ENCODE measurements at places on chromosomes 2 and 18.

DNA sequence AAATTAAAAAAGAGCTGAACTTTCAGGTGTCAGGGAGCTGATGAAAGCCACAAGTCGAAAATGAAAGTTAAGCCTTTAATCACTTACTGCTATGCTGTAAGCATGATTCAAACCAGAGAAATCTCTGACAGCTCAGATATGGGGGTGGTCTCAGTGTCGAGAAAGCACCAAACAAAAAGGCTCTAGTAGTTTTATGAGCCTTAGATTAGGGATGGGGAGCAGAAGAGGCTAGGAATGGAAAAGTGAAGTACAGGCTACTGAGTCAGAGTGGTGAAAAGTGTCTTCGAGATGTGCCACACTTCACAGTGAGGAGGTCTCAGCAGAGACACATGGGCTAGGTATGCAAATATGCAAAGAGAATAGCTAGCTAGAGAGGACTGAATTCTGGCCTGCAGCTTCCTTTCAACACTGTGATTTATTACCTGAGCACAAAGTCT is 482.2 kb downstream of the SPAG16 start:
- no peak for DNase-seq

- DNase-seq = peak; percentile 0
These were observed 585.0 kb upstream of the CHAC2 start for GRCh38 chr2:53182601-53183000.

GRCh38 chr2:8086357-8086756 is 595.5 kb upstream of the ID2 start:
- no peak for DNase-seq

DNA sequence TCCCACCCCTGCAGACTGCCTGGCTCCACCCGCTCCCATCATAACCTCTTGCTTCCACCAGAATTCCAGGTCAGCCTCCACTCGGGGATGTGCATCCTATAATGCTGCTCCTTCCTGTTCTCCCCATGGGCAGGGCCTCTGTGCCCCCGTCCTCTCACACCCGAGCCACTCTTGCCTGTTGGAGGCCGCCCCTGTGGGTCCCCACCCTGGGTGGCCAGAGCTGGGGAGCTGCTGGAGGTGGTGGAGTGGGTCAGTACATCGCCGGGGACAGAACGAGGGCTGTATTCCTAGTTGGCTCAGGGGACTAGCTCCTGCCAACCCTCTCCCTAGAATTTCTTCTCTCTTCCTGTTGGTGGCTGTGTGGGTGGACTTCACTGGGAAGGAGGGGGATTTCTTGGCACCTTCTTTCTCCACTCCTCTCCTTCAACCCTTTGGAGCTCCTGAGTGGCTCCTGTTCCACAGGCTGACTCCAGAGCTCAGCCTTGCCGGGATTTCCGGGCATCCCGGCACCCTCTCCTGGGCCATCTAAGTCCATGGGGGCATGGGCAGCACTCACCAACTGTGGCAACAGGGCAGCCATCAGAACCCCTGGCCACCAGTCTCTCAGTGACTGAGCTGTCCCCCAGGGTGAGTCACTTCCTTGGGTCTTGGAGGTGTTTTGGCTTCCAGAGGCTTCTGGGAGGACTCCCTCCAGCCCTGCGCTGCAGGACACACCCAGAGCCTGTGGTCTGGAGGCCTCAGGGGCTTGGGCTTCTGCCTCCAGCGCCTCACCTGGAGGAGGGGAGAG is 88.2 kb upstream of the MCFD2 start:
- DNase-seq = no peak

DNA sequence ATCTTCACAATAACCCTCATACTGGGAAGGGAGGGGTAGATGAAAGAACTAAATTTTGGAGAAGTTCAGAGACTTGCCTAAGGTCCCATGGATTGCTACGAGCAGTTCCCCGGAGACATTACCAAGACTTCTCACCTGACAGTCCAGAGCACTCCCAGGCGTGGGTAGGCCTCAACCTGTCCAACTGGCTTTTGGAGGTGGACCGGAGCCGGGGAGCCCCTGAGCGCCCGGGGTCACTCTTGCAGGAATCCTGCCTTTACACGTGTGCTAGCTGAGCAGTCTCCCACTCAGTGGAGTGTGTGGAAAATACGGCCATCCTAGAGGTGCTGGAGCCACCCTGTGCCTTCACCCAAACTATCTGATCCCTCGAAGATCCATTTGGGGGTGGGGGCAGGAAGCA is 8.0 kb downstream of the POMC start:
- no peak for DNase-seq

DNA sequence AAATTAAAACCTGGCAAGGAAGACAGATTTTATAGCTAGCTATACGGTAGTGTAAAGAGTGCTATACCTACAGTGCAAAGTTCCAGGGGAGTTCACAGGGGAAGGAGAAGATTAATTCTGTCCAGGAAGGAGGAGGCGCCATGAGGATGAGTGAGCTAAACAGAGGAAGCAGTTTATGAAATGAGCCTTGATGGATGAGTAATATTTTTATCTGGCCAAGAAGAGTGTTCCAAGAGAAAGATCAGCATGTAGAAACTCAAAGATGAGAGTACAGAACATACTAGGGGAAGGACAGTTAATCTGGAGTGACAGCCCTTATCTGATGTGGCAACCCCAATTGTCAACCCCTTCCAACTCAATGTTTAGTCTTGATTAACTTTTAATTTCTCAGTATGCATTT is 54.8 kb downstream of the CDH20 start:
- DNase-seq = no peak

DNA sequence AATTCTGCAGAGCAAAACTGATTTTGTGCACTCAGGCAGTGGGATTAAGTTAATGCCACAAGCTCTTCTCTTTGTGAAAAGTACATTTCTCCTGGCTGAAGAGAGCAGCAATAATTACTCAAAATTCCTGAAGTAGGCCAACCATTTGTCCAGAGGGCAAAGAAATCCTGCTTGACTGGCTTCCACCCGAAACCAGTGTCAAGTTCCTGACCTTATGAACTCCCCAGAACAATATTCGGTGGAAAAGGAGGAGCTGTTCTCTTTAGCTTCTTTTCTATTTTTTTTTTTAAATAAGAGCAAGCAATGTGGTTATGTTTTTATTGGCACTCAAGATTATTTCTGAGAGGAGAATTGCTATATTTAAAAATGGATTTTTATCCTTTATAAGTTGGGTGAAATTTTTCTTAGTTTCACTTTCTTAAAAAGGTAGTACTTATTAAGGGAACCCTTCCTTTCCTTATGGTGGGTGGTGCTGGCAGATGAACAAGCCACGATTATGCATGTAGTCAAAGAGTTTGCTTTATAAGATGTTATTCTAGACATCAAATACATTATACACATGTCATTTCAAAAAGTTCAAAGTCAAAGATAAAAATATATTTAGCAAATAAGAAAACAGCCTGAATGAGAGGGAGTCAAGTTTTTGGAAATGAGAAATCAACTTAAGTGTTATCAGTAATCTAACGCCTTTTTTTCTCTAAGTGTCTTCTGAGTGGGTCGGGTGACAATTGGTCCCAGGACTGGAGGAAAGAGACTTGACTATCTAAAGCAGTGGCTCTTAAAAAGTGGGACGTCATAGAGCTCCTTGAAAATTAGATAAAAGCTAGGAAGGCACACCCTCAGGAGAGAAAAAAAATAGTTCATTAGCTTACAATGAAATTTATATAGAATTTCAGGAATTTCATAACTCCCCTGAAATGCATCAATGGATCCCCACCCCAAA is 194.5 kb downstream of the IKZF2 start:
- no peak for DNase-seq

GRCh38 chr2:27271631-27272340 is 3.4 kb upstream of the DNAJC5G start:
- no peak for DNase-seq

GRCh38 chr2:217444509-217444908 is 558.3 kb downstream of the TNS1 start:
- no peak for DNase-seq

DNA sequence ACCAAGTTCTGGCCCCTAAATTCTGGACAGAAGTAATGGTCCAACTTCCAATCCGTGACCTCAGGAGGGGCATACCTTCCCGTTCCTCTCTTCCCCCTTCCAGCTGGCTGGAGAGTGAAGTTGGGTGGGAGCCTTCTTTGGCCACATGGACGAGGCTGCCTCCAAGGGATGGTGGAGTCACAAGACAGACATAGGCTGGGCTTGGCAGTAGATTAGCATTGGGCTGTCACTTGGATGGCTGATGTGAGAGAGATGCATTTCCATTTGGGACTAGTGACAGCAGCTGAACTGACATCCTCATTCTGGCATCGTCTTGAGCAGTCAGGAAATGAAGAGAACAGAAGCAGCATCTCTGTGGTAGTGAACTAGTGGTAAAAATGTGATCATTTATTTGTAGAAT is 12.6 kb downstream of the NT5DC4 start:
- DNase-seq = no peak

DNA sequence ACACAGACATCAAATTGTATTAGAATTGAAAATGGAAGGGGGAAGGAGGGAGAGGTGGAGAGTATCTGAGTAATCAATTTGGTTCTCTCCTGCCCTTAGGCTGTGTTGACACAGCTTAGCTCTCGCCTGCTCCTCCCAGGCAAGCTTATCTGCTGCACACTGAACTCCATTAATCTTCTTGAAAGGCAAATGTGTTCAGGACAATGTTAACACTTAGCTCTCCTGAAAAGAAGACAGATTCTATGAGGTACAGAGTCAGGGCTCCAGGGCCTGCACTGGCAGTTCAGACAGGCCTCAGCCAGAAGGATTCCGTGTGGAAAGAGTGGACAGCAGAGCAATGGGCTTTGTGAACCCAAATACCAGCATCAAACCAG is 430.0 kb upstream of the TNP1 start:
- peak; percentile 45 for DNase-seq

- no peak for DNase-seq
These were observed 17.5 kb downstream of the NCAPH start for GRCh38 chr2:96353032-96353561.

DNA sequence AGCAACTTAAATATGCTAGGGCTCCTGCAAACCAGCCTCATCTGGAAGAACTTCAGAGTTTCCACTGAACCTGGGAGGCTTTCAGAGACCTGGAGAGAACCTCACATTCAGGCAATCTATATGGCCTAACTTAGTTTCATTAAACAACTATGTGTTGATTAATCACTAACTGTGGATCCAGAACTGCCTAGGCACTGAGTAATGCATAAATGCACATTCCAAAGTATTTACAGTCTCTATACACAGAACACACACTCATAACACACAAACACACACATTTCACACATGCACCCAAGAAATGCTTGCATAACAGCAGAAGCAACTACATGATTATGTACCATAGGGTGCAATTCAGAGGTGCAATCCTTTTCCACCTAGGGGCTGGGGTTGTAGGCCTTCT is 552.8 kb downstream of the BCL11A start:
- peak; percentile 14 for DNase-seq

- no peak for DNase-seq
These were observed 17.3 kb upstream of the ARL5A start for GRCh38 chr2:151845481-151845880.

DNA sequence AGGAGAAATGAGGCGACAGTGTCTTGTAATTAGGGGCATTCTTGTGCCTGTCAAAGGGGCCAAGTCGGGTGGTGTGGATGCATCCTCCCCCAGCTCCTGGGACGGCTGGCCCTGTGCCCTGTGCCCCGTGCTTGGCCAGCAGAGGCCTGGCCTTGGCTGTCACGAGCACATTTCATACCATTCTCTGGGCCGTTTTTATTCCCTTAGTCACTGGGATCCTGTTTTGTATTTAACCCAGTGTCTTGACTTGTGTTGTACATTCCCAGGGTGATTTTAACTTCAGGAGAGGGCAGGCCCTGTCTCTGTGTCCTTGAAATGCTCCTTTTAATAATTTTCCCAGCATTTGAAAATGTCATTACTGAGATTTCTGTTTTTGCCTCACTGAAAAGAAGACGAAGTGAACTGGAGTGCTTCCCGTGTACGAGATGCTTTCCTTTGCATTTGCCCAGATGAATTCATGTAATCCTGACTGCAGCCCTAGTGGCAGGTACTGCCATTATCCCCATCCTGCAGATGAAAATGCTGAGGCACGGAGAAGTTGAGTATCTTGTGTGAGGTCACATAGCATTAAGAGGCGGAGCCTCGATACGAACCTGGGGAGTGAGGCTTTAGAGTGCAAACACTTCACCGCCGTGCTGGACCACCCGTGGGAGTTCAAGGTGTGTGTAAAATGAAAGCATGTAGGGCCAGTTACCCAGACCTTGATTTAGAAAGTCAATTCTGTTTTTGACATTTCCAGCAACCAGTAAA is 57.0 kb downstream of the SH3RF3 start:
- DNase-seq = no peak

GRCh38 chr18:45056926-45057325 is 376.2 kb downstream of the SETBP1 start:
- DNase-seq = no peak

GRCh38 chr2:24491542-24492420 is 727 bp downstream of the NCOA1 start:
- no peak for DNase-seq

GRCh38 chr2:135733045-135733444 is 8.6 kb upstream of the UBXN4 start:
- no peak for DNase-seq

- no peak for DNase-seq
These were observed 69.3 kb upstream of the HK2 start for GRCh38 chr2:74764429-74765272.

GRCh38 chr18:23883277-23883790 is 131.2 kb upstream of the TTC39C start:
- DNase-seq = peak; percentile 53

GRCh38 chr2:173087793-173088496 is 12.3 kb downstream of the MAP3K20 start:
- DNase-seq = no peak

GRCh38 chr2:112699984-112700667 is 20.7 kb upstream of the NT5DC4 start:
- DNase-seq = no peak
